ENCODE measurements at places on chromosomes 1 and 21.

DNA sequence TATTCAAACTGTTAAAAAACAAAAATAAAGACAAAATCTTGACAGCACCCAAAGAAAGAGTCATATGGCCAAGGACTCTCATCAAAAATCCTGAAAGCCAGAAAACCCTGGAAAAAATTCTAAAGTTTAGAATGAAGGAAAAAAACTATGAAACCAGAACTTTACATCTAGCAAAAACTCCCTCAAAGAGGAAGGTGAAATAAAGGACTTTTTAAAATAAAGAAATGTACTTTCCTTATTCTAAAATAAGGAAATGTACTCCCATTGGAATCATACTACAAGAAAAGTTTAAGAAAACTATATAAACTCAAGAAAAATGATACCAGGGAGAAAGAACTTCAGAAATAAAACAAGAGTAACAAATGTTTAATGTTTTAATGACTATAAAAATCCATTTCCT, 206.3 kb downstream of the KCNT2 start:
- no peak for DNase-seq

- DNase-seq, result peak; percentile 7
These were observed 19.4 kb downstream of the FYB2 start for GRCh38 chr1:56799605-56800400.

- peak; percentile 54 for DNase-seq
These were observed 16.7 kb upstream of the PRDM15 start for GRCh38 chr21:41895643-41896493.

DNA sequence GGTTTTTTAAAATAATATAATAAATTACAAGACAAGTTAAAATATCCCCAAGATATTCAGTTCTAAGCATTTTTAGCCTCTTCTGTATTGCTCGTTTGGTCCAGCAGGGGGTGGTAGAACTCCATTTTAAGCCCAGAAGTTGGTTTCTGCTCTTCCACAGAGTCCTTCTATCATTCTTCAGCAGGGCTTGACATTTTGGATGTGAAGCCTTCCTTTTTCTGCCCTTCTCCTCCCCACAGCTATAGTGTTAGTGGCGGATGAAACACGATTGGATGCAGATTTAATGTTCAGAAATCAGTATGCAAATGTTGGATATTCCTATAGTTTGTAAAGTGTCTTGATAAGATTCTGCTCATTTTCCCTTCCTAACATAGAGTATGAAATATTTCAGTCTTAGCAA, 1.4 kb downstream of the NCAM2 start:
- DNase-seq, result peak; percentile 84

DNA sequence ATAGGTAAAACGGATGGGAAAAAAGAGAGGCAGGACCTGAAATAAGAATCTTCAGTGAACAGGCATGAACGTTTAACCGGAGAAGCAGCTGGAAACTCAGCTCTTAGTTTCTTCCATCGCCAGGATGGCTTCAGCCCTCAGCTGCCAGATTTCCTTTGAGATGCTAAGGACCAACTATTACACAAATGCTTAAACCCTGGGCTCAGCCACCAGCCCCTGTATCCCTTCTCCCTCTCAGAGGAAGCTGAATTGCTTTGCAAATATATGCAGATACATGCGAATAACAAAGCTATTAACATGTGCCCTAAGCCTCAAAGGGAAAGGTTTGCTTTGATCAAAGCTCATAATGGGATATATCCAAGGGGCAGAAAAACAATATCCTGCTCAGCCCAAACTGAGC, 515.1 kb downstream of the OMA1 start:
- no peak for DNase-seq

GRCh38 chr1:189180057-189180456, 1297.6 kb downstream of the BRINP3 start:
- peak; percentile 50 for DNase-seq

GRCh38 chr1:160371346-160371631, 4.4 kb downstream of the NHLH1 start:
- DNase-seq, result no peak

DNA sequence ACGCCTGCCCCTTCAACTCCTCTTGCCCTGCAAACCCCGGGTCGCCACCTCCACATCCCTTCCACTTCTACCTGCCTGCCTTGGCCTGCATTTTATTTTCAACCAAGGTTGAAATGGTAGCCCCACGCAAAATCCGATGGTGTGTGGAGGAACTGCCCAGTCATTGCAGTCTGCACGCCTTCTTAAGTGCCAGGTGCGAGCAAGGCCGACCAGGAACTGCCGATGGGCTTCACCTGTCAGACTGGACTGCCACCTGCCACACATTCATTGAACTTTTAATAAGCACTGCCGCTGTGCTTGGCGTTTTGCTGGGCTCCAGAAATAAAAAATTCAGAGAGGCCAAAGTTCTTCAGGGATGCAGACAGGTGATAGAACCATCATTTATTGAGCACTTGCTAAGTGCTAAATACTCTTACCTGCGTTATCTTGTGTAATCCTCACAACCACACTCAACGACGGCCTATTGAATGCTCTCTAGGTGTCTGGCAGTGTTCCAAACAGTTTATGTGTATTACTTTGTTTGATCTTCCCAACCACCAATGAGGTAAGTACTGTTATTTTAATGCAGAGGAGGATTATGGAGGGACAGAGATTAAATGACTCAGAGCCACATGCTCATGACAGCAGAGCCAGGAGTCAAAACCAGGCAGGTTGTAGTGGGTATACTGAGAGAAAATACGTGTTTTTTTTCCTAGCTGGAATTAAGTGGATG, 36.2 kb downstream of the CACHD1 start:
- DNase-seq, result no peak
